ENCODE measurements at places on chromosomes 1 and 21. TPM values are rescaled to one million over a fixed set of nuclear protein-coding genes. Genes with fewer than 3 reads are reported as not detected.

The STIL gene
- total RNA-seq: 37.9 TPM

The CCDC185 gene
- 0.06 TPM for total RNA-seq

The GTF2B gene
- 108 TPM for total RNA-seq

The MXRA8 gene
- 0.23 TPM for total RNA-seq

The CLDN8 gene
- total RNA-seq: not detected

The MYOG gene
- not detected for total RNA-seq

The SLC44A3 gene
- 0.80 TPM for total RNA-seq

Measured in Daoy (cell line).